CD4-positive, alpha-beta T cell treated with Interleukin-2 at 100 ng/mL for 4 hours (primary cell): ENCODE measurements at places on chromosomes 1 and 21.

- DNase-seq = no peak
Observed at GRCh38 chr1:151134396-151134795, 12.0 kb downstream of the SEMA6C start.

- no peak for DNase-seq
Observed at GRCh38 chr1:39886757-39887231, 3.5 kb upstream of the TRIT1 start.

- peak; percentile 66 for DNase-seq
Observed at GRCh38 chr1:40404670-40405462, 31.3 kb downstream of the SMAP2 start.

GRCh38 chr1:168271636-168272035, 9.0 kb upstream of the TBX19 start:
- DNase-seq = no peak

DNA sequence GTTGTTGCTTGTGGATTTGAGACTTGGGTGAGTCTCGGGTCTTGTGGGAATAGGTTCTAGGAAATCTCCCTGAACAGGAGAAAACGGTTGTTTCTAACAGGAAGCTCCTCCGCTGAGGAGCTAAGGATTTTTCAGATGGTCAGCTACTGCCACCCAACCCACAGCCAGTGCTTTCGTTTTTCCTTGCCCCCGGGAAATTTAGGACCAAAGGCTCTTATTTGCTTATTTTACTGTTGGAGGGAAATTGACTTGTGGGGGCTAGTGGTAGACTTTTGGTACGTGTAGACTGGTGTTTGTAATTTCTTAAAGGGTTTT, 792 bp downstream of the SNX7 start:
- no peak for DNase-seq

GRCh38 chr21:42561762-42562650, 48.4 kb downstream of the SLC37A1 start:
- no peak for DNase-seq

DNA sequence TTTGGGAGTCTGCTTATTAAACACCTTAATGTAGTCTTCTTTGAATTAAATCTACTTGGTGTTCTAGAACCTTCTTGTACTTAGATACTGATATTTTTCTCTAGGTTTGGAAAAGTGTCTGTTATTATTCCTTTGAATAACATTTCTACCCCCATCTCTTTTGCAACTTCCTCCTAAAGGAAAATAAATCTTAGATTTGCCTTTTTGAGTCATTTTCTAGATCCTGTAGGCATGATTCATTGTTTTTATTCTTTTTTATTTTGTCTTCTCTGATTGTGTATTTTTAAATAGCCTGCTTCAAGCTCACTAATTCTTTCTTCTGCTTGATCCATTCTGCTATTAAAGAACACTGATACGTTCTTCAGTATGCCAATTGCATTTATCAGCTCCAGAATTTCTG, 155.9 kb upstream of the NEGR1 start:
- no peak for DNase-seq

- DNase-seq = no peak
Observed at GRCh38 chr1:41325801-41326200, 35.4 kb upstream of the FOXO6 start.

- DNase-seq = no peak
Observed at GRCh38 chr1:175540896-175541645, 202.3 kb downstream of the TNR start.

DNA sequence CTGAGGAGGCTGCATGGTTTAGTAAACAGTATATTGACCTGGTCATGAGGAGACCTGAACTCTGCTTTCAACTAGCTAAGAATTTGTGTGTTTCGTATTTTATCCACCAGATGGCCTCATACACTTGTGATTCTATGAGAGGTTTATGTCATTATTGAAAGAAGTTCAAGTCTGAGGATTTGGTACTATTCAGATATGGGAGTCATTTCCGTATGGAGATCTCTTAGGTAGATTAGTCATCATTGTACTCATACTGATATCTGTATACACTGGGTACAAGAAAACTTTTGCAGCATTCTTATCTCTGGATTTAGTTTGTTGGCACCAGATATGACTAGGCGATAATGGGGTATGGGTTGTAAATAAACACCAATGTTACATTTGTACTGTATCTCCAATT, 26.6 kb downstream of the ATF6 start:
- peak; percentile 49 for DNase-seq

- no peak for DNase-seq
Observed at GRCh38 chr1:21318057-21318713, 27.9 kb upstream of the ECE1 start.

DNA sequence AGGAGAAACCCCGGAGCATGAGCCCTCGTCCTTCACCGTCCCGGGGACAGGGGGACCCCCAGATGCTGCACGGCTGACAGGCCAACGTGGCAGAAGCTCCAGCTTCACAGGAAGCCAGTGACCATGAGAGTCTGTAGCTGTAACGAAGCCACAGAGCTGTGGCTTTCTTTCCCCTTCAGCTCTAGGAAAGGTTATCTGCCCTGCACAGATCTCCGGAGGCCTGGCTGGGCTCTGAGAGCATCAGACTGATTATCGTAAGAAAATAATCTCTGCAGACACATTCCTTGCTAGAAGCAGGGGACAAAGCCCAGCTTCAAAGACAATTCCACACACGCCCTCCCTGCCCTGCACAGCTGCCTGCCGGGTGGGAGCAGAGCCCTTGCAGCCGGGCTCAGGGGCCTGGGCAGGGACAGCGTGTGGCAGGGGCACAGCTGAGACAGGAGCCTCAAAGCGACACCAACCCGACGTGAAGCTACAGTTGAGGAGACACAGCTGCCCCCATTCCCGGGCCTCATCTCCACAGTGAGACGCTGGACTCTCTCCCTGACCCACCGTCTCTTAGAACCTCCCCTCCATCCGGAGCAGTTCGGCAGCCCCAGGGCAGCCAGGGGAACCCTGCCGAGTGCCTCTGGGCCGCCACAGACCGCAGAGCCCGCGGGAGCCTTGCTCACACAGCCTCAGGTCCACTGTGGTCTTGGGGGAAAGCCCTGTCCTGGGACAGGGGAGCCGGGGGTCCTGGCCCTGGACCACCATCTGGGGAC, 30.6 kb downstream of the POFUT2 start:
- peak; percentile 14 for DNase-seq

- no peak for DNase-seq
Observed at GRCh38 chr1:46757247-46757955, 38.5 kb upstream of the EFCAB14 start.

DNA sequence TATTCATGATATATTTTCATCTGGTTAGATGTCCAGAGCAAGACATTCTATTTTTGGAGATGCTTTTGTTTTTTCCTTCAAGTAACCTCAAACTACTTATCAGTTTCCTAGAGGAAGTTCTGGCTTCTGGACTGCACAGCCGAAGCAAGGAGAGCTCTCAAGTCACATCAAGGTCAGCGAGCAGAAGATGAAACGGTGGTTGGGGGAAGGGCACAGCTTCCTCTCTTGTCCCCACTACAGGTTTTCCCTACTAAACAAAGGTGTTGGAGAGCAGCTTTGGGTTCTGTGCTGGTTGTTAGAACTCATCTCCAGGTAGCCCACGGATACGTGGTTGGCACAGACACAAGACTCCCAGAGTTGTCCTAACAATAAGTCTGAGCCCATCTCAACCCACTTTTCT, 5.1 kb upstream of the PLEKHO1 start:
- DNase-seq = no peak

DNA sequence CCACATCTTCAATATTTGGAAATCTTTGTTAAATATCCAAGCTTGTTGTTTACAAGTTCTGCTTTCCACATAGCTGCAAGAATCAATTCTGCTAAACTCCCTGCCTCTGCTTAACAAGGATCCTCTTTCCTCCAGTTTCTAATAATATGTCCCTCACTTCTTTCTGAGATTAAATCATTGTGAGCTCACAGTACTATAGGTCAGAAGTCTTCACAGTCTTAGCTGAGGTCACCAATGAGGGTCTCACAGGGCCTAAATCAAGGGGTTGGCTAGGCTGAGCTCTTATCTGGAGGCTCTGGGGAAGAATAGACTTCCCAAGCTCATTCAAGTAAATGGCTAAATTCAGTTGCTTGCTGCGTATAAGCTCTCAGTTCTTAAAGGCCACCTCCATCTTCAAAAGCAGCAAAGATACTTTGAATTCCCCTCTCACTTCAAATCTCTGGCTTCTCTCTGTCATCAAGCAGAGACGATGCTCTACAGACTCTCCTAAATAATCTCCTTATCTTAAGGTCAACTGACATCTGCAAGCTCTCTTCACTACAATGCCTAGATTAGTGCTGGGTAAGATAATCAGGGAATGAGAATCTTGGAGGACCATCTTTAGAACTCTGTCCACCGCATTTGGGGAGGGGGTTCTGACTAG, 175.3 kb downstream of the PLPPR4 start:
- DNase-seq = no peak

DNA sequence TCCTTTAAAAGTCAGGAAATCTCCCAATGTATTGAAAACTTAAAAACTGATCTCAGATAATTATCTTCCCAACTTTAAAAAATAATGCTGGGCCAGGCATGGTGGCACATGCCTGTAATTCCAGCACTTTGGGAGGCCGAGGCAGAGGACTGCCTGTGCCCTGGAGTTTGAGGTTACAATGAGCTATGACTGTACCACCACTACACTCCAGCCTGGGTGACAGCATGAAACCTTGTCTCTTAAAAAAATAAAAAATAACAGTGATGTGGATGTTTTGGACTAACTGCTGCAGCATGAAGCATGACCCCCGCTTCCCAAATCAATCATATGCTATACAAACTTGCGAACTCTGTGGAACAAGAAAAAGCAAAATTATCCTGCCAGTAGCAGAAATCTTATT, 186.3 kb downstream of the RERE start:
- DNase-seq = no peak

GRCh38 chr21:39686646-39687468, 58.1 kb upstream of the IGSF5 start:
- DNase-seq = no peak

GRCh38 chr1:114892194-114892918, 37.7 kb downstream of the SYCP1 start:
- no peak for DNase-seq

- DNase-seq = peak; percentile 6
Observed at GRCh38 chr1:209850342-209850979, 22.7 kb downstream of the UTP25 start.

GRCh38 chr1:243488459-243489157, 232.8 kb downstream of the SDCCAG8 start:
- DNase-seq = no peak

GRCh38 chr1:148362626-148363438, 120.3 kb downstream of the PPIAL4G start:
- no peak for DNase-seq

DNA sequence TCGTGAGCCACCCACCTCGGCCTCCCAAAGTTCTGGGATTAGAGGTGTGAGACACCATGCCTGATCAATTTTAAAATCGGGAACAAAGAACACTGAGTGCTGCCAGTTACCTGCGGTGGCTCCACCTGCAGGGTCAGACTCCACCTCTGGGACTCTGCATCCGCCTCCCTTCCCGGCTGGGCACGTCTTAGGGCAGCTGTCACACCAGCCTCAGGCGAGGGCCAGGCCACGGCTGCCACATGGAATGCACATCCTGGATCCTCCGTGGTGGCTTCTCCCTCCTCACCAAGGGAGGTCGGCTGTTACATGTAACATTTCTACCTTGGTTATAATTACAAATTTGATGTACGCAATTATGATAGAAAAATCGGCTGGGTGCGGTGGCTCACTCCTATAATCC, 5.9 kb upstream of the MXRA8 start:
- DNase-seq = no peak

- peak; percentile 20 for DNase-seq
Observed at GRCh38 chr1:86429835-86430234, 5.9 kb downstream of the CLCA2 start.

DNA sequence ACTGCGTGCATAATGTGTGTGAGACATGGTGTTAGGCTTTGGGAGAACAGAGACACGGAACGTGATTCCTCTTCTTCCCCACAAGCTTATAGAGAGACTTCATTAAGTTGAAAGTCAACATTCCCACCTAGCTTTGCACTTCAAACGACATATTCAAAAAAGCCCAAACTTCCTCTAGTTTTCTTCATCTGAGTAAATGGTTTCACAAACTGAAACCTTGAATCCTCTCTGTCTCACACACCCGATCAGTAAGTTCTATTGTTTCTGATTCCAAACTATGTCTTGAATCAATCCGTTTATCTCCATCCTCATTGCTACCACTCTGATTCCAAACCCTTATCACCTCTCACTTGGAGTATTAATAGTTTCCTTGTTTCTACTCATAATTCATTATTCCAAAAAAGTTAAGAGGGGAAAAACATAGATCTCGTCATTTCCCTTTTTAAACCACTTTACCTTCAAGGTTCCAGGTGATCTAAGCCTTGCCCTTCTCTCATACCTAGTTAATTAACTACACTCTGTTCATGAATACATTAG, 1.6 kb upstream of the METTL18 start:
- DNase-seq = no peak

GRCh38 chr1:160432371-160432786, 32.0 kb downstream of the VANGL2 start:
- DNase-seq = peak; percentile 70

GRCh38 chr1:31736675-31737074, 27.5 kb downstream of the ADGRB2 start:
- DNase-seq = peak; percentile 31

DNA sequence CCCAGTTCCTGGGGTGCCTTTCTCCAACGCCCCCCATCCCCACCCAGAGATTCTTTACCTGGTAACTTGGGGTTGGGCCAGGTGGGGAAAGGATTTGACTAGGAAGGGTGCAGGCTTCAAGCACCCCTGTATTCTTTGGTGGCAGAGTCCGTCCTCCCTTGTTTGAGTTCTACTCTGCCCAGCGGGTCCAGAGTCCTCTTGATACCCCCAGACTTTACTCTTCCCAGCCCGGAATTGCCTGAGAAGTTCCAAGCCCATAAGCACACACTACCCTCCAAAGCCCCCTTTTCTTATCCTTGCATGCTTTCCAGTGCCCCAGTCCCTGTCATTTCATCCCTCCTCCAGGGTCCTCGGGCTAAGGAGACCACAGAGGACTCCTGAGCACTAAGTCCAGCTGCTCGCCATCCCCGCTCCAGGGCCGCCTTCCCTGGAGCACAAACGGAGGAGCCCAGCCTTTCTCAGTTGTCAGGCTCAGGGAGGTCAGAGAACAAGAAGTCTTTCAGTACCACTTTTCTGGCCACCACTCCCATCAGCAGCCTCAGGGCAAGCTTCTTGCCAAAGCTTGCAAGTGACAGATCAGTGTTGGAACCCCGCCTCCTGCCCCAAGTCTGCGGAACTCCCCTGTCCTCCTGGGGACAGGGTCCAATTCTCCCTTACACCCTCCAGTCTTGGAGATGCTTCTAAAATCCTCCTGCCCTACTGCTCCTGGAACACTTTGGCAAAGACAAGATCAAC, 12.2 kb downstream of the SLC45A3 start:
- no peak for DNase-seq

- DNase-seq = no peak
Observed at GRCh38 chr1:183593356-183593755, 3.1 kb upstream of the NCF2 start.

DNA sequence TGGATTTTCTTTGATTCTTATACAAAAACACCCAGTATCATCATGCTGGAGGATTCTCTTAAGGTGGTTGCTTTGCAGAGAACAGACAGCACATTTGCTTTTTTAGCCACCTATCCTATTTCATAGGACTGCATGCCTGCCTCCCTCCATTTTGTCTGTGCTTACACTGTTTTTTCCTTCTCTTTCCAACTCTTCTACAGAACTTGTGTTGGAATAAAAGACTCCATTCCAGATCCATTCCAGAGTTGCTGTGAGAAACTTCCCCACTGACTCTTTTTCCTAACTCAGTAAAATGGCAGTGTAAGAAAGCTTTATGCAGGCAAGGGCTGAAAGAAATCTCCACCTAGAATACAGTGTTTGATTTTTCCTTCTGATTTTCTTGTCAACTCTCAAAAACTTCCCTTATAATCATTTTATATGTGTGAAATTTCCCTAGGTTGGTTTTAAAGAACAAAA, 5.2 kb upstream of the ARID1A start:
- DNase-seq = no peak
